ENCODE measurements at places on chromosomes 3 and 15.

GRCh38 chr3:172846706-172847105, 96.2 kb downstream of the ECT2 start:
- no peak for DNase-seq

- no peak for DNase-seq
Observed at GRCh38 chr3:62248734-62249483, 124.4 kb downstream of the FEZF2 start.

GRCh38 chr3:142348460-142348859, 99.4 kb downstream of the XRN1 start:
- DNase-seq = no peak

DNA sequence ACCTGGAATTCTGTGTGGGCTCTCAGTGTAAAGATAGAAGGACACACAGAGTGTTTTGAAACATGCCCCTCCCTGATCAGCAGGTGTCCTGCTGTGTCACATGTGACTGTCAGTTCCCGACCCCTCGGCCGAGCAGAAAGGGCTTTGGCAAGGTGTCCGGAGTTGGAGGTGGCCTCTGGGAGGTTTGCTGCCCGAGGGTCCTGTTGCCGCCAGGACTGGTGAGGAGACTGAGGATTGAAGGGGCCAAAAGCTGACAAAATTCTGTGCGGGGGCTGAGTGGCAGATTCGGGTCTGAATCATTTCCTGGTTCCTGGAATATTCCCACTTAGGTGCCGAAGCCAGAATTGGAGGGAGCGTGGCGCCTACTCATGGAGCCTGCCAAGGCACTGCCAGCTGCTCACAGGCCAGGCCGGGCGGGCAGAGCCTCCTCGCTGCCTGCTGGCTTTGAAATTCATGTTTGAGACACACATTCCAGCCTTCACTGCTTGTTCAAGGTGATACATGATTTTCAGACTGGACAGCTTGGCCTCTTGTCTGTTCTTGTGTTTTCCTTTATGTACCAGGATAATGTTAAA, 83.8 kb downstream of the APBA2 start:
- no peak for DNase-seq

DNA sequence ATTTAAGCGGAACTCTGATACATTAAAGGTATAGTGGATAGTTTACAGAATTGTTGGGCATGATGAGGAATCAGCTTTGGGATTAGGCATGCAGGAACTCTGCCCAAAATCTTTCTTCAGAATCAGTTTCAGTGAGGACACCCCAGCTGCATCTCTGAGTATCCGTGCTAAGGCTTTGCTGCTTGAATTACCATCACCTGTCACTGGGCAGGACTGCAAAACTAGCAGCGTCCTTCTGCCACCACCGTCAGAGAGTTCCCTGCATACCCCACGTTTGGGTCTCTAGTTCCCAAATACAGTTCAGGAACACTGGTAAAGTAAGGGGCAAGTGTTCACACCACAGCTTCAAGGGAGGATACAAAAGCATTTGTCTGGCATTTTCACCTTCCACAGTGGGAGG, 164.6 kb upstream of the ARHGEF26 start:
- no peak for DNase-seq

DNA sequence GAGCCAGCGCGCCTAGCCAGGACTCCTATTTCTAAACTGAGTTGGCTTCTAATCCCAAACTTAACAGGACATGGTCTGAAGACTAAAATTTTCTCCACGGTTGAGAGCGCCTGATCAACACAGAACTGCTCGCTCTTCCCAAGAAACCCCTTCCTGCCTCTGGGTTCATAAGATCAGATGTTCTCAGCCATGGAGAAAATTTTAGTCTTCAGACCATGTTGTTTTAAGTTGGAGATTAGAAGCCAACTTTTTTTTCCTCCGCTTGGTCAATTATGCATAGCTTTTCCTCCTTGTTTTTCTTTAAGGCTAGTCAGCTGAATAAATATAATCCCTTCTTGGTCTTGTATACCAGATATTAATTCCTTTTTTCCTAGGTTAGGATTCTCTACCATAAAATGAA, 356.6 kb upstream of the ADAMTS9 start:
- DNase-seq = no peak

- DNase-seq = no peak
Observed at GRCh38 chr3:144375088-144375487, 403.5 kb downstream of the DIPK2A start.

GRCh38 chr15:90071220-90071807, 31.0 kb downstream of the IDH2 start:
- DNase-seq = peak; percentile 62

- no peak for DNase-seq
Observed at GRCh38 chr3:53941184-53941583, 49.5 kb upstream of the SELENOK start.

DNA sequence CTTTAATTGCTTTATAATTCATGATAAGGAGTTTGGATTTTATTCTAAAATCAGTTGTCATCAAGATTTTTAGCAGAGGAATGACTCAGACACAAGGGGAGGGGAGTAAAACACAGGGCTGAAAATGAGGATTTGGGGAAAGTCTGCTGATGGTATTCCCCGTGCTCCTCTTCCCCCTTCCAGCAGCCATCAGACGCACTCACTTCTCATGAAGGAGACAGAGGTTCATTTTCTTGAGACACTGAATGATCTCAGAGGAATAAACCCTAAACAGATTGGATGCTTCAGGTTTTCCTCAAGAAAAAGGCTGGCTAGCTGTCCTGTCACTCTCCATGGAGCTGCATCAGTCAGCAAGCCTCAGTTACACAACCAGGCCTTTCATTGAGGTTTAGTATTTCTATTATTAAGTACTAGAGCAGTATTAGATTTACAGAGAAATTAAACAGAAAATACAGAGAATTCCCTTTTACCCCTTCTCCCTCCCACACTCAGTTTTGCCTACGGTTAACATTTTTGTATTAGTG, 166.4 kb downstream of the C3orf70 start:
- no peak for DNase-seq

DNA sequence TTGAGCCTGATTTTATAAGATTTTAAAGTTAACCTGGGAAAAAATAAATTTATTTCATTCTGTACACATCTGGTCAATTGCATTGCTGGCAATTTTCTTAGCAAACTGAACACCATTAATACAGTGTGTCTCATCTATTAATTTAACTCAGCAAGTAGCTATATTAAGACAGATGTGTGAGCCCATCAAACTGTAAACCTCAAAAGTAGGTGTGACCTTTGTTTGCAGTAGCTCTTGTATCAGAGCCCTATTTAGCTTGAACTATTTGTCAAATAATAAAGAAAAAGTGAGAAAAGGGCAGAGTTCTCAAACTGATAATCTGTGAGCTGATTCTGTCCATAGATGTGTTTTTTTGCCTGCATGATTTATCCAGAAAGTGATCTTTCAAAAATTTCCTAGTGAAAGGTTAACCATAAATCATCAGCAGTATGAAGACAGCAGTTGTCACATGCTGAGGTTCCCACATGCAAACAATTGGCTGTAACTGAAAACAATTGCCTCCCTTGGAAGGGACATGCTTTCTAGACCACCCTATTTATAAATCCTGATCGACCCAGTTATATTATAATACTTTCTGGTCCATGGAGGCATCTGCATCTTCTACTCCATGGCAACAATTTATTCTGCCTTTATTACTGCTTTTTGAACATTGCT, 646.5 kb downstream of the NSUN3 start:
- no peak for DNase-seq

DNA sequence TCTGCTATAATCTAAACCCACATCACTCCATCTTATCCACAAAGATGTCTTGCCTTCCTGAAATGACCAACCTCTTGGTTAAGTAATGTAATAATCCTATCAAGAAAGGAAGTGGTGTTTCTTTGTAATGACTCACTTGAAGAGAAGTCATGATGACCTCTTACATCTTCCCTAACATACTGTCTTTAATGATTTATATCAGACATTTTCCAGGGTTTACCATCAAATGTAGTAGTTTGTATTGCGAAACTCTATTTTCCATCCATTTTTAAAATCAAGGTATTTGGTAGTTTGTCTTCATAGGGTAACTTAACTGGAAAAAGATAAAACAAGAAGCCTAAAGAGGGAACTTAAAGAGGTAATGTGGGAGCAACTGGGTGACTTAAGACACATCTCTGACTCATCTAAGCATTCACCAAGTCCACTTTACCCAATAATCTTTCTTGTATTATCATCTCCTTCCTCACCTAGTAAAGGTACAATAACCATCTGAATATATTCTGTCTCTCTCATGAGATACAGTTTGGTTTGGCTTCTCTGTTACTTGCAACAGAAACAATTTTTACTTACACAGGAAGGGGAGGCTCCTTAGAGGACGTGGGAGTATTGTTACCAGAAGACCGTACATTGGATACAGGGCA, 5.7 kb upstream of the MAPK6 start:
- DNase-seq = no peak

- no peak for DNase-seq
Observed at GRCh38 chr3:150299201-150299600, 108.9 kb upstream of the TSC22D2 start.

GRCh38 chr3:102125994-102126368, 276.7 kb downstream of the NFKBIZ start:
- DNase-seq = no peak

GRCh38 chr15:68528626-68529290, 50.0 kb upstream of the CORO2B start:
- no peak for DNase-seq

DNA sequence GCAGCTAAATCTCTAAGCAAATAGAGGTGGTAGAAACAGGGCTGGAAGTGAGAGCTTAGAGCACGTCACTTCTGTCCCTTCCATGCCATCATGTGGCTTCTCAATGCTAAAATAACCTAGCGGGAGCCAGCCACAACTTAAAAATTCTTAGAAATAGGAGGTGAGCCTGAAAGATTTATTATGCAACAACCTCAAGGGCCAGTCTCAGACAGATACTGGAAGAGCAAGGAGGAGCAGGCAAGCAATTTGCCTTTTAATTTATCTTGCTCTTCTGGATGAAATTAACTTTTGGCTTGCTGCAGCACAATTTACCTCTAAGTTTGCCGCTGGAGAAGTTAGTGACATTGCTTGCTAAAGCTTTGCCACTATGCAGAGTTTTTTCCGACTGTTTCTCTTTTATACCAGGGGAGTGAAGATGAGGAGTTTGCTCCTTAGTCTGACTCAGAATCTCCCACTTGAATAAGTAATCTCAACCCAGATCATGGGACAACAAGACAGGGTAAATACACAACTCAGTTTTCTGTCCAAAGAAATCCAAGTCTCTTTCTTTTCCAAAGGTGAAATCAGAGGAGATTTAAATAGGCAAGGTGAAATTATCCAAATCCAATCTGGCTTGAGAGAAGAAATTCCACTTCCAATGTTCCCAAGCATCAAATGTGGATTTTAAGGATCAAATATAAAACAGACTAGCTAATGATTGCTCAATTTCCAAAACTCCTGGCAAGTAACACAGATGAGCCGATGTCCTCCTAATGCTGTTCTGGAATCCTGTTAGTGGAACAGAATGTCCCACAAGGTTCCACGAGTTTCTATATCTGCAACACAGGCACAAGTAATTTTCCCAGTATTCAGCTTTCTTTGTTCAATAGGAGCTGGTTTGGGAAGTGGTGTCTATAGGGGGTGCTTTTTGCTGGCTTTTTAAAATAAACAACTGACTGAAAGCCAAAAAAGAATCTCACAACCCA, 329.4 kb upstream of the RORA start:
- no peak for DNase-seq

- no peak for DNase-seq
Observed at GRCh38 chr3:60839246-60839645, 412.0 kb downstream of the FHIT start.

DNA sequence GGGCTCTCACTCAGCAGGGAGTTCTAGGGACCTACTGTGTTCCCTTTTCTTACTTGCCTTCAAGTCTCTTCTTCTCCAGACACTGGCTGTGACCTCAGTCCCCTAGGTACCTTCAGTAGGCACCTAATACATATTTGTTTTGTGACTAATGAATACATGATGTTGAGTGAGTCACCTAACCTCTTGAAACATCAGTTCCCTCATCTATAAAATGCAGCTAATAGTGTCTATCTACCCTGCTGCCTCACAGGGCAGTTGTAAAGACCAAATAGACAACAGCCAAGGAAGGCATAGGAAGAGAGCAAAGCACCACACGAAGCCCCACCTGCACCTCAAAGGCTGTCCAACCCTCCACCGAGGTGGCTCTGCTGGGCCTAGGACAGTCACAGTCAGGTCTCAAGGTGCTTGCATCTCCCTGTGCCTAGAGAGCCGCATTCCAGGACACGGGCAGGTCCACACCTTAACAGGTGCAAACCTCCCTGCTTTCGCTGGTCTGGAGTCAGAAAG, 29.1 kb downstream of the DAPK2 start:
- no peak for DNase-seq

DNA sequence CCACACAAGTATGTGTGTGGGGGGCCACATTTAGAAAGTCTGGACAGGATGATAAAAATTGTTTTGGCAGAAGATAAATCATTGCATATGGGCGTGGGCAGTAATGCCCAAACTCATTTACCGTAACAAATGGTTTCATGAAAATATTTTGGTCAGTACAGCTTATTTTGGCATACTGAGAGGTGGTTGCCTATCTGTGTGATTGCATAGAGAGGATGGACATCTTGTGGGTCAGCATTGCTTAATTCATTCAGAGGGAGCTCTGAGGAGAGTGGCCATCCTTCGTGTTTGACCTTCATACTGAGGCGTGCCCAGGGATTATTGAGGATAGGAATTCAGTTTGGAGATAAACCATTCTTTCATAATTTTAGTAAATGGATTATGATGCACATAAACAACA, 162.5 kb downstream of the GAP43 start:
- no peak for DNase-seq

DNA sequence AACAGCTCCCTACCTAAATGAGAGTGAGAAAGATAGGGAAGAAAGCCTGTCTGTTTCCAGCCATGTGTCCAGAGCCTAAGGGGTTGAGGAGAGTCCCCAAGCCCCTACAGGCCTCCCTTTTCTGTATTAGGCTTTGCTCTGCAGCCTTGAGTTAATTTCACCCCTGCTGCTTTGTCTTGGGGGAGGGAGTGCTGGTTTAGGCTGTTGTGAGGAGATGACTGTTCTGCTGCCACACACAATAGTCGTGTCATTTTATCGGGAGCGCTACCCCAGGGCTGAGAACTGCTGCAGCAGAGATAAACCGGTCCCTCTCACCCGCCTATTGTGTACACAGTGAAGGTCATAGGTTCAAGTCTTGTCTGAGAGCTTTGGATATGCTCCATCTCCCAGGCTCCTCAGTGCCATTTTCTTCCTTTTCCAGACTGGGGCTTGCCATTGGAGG, 1.4 kb downstream of the ZNF609 start:
- no peak for DNase-seq
